ENCODE measurements at places on chromosomes 7 and 10. TPM values are rescaled to one million over a fixed set of nuclear protein-coding genes. Genes with fewer than 3 reads are reported as not detected.

UCN3 gene
- not detected for total RNA-seq

SLC26A3 gene
- 339 TPM for total RNA-seq

- DNase-seq: no peak
Measured at GRCh38 chr7:106515321-106515720, 145.6 kb downstream of the CCDC71L start.

GRCh38 chr7:94382132-94382531 lies 12.6 kb upstream of the COL1A2 start:
- no peak for DNase-seq

- no peak for DNase-seq
Measured at GRCh38 chr7:18575622-18576572, 80.3 kb downstream of the HDAC9 start.

- no peak for DNase-seq
Measured at GRCh38 chr10:105800641-105801040, 1159.6 kb downstream of the SORCS3 start.

GRCh38 chr10:58886406-58886805 lies 290.0 kb upstream of the PHYHIPL start:
- DNase-seq: no peak

DNA sequence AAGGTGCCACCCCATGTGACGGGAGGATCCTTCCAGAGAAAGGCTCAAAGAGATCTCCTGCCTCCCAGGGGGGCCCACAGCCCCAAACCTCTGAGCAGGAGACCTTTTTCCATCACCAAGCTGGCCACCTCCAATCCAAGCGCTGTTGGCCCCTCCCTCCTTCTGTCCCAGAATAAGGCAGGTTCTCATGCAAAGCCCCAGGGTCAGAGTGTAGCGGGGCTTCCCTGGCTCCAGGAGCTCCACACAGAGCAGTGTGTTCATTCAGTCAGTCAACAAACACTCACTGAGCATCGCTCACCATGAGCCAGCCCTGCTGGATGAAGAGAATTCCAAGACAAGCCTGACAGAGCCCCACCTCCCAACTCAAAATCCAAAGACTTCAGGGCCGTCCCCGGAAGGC lies 39.0 kb downstream of the TNRC18 start:
- DNase-seq: no peak

DNA sequence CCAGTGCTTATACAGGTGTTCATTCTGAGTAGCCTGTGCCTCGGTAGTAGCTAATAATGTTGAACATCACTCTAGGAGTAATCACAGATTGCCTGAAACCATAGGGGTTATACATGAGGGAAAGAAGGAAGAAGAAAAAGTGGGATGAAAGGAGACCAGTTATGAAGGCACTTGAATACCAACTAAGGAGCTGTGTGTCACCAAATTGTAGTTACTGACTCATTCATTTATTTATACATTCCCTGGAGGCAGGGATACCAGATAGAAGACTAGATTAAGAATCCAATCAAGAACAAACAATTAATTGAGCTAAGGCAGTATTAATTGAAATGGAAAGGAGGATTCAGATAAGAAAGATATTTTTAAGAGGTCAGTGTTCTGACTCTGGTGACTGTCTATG lies 129.6 kb upstream of the PRPS1L1 start:
- DNase-seq: no peak

DNA sequence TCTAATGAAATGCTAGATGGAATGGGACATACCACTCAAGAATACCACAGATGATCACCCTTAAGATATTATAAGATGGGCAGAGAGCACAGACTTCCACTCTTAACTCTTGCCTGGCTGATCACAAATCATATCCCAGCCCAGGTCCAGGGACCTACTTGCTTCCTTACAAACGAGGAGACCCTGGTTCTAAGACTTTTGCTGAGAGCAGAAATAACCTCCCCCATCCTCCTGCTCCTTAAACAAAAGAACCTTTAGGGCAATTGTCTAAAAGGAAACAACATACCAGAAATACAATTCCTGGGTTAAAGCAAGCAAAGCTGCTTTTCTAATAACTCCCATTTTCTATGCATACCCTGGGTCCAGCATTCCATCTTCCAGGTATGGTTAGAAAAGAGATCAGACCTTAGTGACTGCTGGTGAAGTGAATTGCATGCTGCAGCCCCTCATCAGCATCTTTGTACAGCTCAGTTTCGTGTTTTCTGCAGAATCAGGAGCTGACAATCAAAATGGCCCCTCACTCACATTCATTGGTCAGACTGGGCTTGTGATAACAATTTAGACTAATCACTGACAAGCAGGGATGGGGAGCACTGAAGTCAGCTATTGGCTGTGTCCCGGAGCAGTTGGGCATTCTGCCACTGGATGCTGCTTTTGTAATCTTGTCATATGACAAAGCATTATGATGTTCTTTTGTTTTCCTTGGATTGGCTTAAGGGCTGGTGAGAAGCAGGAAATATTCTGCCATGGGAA lies 14.6 kb downstream of the IFIT3 start:
- no peak for DNase-seq

All from Peyer's patch (tissue), 4 donors.